ENCODE measurements at places on chromosomes 4 and X.

- no peak for DNase-seq
These were observed at the start of gene STK26 for GRCh38 chrX:132022967-132023895. Gene STK26, plus strand, starts transcription at chrX:132023302. Its CDS starts 316 bp downstream, at chrX:132023618.

- peak; percentile 12 for DNase-seq
These were observed 167.4 kb downstream of the COL4A6 start for GRCh38 chrX:108270739-108271396.

DNA sequence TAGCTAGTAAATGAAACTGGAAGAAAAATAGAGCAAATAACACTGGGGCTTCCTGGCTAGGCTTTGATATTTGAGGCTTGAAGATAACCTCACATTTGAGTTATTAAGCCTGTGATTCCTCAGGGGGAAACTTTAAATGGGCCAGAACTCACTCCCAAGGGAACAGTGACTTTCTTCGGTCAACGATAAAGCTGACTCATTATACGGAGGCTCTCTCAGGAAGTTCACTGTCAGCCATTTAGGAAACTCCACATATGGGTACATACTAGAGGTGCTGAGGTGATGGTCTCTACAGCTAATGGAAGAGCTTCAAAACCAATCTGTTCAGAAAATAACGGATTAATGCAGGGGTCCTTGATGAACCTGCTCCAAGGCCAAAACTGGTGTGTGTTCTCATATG is 120.8 kb downstream of the SH2D1A start:
- DNase-seq: no peak

GRCh38 chr4:121411151-121411744 is 30.4 kb upstream of the QRFPR start:
- no peak for DNase-seq

- DNase-seq: peak; percentile 9
These were observed 27.0 kb downstream of the MAGEE1 start for GRCh38 chrX:76454456-76454927.

DNA sequence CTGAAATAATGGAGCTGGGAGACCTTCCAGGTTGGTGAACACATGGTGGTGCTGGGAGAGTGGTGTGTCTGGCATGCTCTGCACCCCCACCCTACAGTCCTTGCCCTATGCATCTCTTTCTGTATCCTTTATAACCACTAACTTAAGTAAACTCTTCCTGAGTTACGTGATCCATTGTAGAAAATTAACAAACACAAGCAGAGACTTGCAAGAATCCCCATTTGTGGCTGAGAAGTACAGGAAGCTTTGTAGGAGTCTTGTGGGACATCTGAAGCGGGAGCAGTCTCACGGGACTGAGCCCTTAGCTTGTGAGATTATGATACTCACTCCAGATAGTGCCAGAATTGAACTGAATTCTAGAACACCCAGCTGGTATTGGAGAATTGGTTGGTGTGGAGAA is 14.3 kb upstream of the FAM13A start:
- DNase-seq: no peak

- no peak for DNase-seq
These were observed 738.6 kb upstream of the ADGRL3 start for GRCh38 chr4:60461551-60461950.

DNA sequence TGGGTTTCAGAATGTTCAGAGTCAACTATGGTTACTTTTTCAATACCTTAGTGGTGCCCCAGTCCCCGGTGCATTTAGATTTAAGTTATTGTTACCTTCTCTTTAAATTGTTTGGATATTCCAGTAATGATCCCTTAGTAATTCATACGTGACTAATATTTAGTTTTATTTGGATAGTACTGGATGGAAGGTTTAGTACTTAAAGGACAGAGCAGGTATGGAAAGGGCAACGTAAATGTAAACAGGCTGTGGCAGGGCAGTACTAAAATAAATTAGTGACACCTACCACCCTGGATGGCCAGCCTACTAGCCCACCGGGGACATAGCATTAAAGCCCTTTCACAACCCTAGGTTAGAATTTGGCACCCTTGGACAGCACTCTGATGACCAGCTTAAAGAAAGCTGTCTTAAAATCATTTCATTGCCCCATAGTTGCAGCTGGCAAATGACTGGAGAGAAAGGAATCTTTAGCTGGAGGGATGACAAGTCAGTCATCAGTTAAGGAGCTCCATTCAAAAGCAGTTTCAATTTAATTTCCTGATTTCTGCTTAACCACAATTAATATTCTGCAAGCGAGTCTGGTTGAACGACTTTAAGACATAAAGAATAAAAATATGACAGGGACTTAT is 16.4 kb downstream of the PLP1 start:
- peak; percentile 80 for DNase-seq

DNA sequence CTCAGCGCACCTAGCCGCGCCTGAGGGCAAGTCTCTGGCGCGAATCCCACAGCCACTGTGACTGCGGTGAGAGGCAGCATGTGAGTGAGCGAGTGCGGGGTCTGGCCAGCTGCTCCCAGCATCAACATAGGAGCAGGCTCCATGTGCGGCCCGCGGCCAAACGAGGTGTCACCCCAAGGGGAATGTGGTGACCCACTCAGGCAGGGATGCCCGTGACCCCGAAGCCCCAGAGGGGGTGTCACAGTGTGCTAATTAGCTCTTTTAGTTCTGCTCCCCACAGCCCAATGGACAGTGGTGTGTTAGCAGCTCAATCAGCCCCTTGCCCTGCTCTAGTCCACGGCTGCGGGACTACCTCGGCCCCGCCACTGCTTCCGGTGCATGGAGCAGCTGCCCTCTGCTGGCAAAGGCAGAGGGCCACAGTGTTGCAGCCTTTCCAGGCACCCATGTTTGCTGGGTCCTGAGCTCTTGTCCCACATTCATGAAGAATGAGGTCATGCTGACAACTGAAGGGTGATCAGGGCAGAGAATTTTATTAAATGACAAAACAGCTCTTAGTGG is 61.4 kb downstream of the AGA start:
- DNase-seq: no peak

DNA sequence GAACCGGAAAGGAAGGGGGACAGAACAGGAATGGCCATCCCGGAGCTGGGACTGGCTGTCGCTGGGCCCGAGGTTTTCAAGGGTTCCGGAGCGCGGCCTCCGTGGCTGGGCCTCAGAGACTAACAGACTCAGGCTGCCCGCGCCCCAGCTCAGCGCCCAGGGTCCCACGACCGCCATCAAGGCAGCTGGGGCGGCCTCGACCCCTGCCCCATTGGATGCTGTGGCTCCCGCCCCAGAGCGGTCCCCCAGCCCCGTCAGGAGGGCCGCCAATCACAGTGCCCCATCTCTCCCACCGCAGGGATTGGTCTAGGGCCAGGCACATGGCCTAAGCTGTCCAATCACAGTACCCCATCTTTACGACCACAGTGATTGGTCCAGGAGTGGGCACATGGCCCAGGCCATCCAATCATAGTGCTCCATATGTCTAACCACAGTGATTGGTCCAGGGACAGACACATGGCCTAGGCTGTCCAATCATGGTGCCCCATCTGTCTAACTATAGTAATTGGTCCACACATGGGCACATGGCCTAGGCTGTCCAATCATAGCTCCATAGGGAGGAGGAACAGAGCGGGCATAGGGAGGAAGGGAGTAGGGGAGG is 105.3 kb upstream of the NKX1-1 start:
- DNase-seq: peak; percentile 36

DNA sequence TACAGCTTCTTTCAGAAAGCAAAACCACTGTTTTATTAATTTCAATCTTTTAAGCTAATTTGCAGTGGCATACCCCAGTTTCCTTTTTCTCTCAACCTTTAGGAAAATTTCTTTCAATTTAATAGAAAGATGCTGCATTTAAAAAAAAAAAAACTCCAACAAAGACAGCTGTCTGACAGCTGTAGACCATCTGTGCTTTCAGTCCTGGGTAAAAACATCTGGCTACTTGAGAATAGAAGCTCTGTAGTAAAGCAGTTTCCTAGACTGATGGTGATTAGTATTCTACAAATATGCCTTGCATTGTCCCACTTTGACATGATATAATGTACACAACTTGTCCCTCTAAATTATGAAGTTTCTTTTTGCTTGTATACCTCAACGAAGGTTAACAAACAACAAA is 197.8 kb downstream of the EDA start:
- no peak for DNase-seq

GRCh38 chrX:74383611-74384010 is 37.7 kb upstream of the SLC16A2 start:
- DNase-seq: peak; percentile 59

DNA sequence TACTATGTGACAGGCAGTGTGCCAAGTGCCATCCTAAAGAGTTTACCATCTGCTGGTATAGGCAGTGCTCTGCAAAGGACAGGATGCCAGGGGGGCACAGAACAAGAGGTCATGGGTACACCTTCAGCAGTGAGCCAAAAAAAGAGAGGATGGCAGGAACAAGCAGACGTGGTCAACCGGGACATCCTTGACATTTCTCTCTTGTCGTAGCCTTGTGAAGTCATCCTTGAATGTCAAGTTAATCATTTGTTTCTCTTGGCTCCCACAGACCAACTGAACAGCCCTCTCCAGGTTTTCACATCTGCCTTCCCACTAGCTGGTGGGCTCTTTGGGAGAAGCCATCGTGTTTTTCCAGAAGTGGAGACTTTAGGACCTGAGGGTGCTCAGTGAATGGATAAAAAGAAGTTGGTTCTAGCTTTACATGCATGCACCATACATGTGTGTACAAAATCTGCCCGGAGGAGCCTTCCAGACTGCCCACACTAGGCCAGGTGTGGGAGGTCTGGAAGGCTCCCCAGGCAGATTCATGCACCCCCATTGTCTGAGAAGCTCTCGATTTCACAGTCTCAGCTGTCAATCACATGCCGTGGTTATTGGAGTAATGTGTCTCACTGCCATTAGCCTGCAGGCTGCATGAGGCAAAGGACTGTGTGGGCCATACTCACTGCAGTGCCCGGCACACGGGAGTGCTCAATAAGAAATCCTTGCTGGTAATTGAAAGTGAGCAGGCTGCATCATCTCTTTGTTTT is 16.4 kb downstream of the PNMA6F start:
- DNase-seq: no peak

- DNase-seq: peak; percentile 10
These were observed 490 bp downstream of the RWDD4 start for GRCh38 chr4:183658362-183659028.

DNA sequence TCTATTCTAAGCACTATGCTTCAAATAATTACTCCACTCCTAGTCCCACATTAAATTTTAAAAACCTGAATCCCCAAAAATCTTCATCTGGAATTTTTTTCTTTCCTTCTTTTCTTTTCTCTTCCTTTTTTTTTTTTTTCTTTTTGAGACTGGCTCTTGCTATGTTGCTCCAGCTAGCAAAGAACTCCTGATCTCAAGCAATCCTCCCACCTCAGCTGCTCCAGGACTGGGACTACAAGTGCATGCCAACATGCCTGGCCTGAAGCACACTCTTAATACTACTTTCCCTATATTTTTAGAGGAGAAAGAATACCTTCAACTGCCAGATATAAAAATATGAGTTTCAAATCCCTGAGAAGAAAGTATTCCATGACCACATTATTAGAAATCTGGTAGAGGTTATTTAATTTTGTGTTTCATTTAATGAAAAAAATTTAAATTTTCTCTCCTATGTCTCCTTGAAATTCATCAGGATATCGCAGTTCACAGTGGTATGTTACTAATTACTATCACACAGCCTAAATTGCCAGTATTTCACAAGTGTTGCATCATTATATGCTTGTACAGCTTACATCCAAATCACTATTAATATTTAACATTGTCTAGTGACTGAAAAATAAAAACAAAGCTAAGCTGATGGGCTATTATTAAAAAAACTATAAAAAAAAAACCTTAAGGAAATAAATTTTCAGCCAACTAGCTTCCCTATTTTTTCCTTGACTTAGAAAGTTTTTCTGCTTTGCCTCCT is 227.8 kb downstream of the NAF1 start:
- DNase-seq: no peak

- no peak for DNase-seq
These were observed 385.4 kb upstream of the MAD2L1 start for GRCh38 chr4:120452001-120452400.

Measured in IMR-90 (cell line).